ENCODE measurements at places on chromosomes 7 and 10.

DNA sequence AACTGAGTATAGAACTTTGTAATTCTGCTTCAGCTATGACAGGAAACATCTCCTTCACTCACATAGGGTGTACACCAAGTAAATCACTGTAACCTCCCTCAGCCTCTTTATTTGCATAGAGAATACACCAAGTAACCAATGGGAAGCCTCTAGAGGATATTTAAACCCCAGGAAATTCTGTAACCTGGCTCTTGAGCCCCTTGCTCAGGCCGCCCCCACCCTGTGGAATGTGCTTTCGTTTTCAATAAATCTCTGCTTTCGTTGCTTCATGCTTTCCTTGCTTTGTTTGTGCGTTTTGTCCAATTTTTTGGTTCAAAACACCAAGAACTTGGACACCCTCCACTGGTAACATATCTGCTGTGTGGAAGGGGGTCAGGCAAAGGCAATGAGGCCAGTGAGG, 60.2 kb downstream of the CLRN3 start:
- no peak for DNase-seq

GRCh38 chr10:37856881-37857286, 526 bp downstream of the ZNF248 start:
- peak; percentile 12 for DNase-seq

- no peak for DNase-seq
Measured at GRCh38 chr7:129886167-129886817, 66.5 kb downstream of the UBE2H start.

GRCh38 chr10:28947171-28947570, 269.9 kb downstream of the BAMBI start:
- no peak for DNase-seq

GRCh38 chr10:60869652-60870415, 74.2 kb downstream of the RHOBTB1 start:
- DNase-seq, result no peak

GRCh38 chr7:756928-757560, 30.0 kb upstream of the PRKAR1B start:
- DNase-seq, result no peak

DNA sequence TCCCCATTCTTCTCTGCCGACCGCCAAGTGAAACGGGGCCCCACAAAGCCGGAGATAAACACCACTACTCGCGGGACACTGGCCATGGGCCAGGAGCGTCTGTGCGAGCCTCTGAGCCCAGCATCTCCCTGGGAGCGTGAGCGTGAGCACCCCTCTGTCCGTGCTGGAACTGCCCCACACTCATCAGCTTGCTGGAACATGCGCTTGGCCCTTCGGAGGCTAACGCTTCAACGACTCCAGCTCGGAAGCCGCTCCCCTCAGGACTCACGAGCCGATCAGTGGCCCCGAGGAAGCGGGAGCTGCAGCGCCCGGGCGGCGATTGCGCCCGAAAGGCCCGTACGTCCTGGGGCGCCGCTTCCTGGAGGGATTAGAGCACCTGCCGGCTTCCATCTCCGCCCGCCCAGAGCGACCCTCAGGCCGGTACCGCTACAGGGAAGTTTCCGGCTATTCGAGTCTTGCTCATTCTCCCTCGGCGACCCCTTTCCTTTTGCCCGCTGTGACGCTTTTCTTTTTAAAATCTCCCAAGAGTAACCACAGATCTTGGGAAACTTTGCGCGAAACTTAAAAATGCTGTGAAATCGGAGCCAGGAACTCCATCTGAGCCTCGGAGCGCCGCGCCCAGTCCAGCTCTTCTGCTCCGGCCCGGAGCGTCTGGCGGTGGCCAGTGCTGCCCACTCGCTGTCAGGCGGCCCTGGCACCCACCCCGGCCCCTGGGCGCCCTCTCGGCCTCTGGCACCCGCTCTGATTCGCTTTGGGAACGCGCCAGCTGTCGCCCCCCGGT, 1.0 kb downstream of the TLL2 start:
- DNase-seq, result peak; percentile 22

GRCh38 chr7:143126146-143126545, 5.7 kb upstream of the PIP start:
- DNase-seq, result no peak

DNA sequence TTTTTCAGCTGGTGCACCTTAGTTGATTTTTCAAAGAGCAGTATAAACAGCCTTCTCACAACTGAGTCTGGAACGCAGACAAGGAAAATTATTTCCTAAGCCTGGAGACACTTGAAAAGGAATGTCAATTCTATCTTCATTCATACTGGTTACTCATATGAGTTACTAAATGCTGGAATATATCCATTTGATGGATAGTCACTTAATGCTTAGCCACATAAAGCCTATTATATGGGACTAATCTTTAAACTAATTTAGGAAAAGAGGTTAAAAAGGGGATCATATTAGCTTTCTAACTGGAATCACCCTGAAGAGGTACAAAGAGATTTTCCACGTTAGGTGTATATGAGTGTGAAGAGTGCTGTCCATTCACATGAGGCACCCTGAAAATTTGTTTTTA, 1.7 kb upstream of the HOXA4 start:
- DNase-seq, result no peak

DNA sequence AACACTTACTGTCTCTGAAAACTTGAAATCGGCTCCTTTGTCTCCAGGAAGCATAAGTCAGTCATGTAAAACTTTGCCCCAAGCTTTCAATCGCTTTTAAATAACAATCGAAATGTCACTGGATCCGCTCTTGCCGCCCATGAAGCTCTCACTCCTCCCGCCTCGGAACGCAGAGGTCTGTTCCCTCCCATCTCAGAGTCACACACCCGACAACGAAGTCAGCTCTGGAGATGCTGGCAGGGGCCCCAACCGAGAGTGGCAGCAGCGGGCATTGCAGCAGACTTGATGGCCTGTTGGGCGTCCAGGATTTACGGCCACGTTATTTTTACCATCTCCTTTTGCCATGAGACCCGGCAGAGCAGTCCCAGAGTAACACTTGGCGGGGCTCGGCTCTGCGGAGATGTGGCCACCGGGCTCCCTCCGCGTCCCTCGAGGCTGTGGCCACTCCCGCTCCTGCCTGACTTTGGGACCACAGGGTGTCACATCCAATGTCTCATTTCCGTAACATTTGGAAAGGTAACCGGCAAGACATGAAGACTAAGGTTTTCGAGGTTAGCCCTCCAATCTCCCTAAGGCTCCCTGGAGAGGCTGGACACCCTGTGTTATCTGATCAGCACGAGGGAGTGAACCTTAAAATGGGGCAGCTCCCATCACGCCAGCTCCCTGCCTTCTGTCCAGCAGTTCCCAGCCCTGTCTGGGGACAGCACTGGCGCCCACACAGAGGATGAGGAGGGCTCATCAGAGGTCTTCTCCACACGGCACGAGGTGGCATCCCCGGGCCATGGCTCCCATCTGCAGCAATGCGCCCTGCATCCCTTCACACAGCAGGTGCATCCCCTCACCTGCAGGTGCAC, 62.8 kb upstream of the ADGRA1 start:
- no peak for DNase-seq

DNA sequence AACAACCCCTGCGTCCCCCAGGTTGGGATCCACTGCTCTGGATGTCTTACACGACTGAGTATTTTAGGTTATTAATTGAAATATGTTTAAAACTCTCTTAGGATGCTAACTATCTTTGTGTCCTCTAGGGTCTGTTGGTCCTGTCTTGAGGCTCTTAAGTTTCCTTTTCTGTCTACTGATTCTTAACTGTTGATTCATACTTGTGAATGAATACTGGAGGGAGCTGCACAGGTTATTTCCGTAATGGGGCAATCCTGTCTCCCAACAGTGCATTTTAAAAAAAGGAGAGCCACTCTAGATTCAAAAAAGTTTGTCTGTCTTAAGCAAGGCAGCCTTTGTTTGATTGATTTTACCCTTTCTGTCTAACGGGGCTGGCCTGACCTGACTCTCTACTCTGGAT, 237.6 kb upstream of the POM121L12 start:
- no peak for DNase-seq
